Activated naive CD4-positive, alpha-beta T cell (primary cell): ENCODE measurements at places on chromosomes 5 and 9.

GRCh38 chr5:56668996-56669395, 146.4 kb upstream of the MAP3K1 start:
- no peak for DNase-seq

GRCh38 chr5:68110894-68111293, 104.7 kb upstream of the PIK3R1 start:
- DNase-seq: no peak

GRCh38 chr5:179227580-179228311, 117.5 kb downstream of the ADAMTS2 start:
- no peak for DNase-seq

DNA sequence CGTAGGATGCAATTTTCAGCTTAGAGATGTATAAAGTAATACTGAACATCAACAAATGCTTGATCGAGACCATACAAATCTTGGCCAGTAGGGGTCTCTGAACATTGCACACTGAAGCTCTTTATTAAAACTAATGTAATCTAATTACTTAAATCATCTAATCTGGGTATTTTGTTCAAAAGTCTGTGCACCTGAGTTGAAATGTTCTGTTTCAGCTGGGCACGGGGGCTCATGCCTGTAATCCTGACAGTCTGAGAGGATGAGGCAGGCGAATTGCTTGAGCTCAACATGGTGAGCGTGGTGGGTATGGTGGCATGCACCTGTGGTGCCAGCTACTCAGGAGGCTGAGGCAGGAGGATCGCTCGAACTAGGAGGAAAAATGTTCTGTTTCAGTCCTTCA, 41.0 kb downstream of the ESM1 start:
- DNase-seq: peak; percentile 2

DNA sequence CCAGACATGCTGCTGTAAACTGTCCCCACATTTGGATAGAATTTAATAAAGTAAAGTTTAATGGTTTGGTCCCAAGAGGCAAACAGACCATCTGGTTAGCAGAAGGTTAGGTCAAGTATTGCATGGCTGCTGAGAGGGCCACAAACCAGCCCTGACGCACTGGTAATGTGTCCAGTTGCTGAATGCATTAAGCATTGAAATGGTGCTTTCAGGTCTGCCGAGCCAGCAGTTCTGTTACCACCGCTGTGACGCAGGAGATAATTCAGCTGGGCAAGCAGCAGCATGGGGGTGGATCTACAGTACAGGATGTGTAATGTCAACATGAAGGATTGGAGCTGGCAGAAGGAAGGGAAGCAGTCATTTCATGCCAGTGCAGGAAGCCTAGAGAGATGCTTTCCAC, 16.0 kb downstream of the ZNF462 start:
- no peak for DNase-seq

DNA sequence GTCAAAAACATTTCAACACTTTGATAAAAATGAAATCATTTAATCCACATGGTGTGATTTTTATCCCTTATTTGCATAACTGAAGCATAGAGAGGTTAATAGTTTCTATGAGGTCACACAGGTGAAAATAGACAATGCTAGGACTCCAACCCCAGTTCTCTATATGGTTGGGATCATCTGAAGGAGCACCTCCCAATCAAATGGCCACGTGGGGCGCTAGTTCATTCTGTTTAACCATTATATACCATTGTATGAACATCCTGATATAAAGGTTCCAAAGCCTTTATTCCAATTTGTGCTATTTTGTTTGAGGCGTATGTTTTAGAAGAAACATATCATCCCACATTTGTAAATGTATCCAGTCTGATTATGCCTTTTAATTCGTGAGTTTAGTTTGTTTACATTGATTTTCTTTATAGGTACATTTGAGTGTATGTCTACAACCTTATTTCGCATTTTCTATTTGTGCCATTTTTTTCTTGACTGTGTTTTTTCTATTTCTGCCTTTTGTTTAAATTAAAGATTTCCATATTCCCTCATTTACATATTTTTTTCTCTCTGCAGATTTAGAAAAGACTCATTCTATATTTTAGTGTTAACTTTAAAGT, 1092.0 kb downstream of the MAT2B start:
- DNase-seq: no peak

DNA sequence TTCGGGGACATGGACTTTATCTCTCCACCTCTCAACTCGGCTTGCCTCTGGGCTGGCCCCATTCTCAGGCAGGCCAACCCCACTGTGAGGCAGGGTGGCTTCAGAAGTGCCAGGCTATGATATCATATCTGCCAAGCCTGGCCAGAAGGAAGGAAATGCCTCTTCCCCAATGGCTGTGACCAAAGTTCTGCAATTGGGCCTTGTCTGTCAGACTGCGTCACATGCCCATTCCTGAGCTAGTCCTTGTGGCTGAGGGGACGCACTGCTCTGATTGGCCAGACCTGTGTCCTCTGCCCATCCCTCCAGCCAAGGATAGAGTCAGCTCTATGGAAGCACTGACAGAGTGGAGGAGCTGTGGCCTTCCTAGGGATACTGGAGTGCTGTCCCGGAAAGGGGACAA, 11.9 kb downstream of the SMIM23 start:
- DNase-seq: no peak

GRCh38 chr9:126709241-126709640, 95.5 kb downstream of the LMX1B start:
- DNase-seq: no peak

- no peak for DNase-seq
Measured at GRCh38 chr9:89354471-89354870, 36.2 kb downstream of the SECISBP2 start.

DNA sequence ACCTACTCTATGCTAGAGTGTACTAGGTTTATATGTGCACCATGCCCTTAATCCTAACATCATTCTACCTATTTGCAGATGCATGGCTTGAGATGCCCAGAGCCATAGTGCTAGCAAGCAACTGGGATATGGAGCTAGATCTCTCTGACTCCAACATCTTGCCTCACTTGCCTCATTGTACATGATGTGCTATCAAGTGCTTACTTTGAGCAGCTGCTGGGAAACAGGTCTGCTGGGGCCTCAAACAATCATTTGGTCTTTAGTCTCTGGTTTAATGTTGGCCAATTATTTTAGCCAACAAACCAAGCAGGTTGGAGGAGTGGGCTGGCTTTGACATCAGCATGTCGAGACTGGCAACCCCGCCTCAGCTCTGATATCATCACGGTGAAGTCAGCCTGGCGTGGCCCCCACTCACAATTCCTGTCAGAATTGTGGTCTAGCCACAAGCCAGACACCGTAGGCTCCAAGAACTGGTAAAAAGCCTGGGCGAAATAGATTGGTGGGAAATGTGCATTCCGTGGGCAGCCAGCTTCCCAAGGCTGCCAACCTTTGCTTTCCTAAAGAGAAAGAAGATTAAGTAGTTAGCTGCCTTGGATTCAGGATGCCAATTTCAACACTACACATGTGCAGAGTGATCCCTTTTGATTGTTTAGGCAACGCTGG, 21.1 kb upstream of the GAS1 start:
- no peak for DNase-seq

- no peak for DNase-seq
Measured at GRCh38 chr9:89807101-89807395, 202.2 kb downstream of the GADD45G start.

- DNase-seq: no peak
Measured at GRCh38 chr5:158388021-158388420, 529.1 kb upstream of the CLINT1 start.

- DNase-seq: no peak
Measured at GRCh38 chr9:89171231-89171630, 7.4 kb downstream of the SHC3 start.

GRCh38 chr9:120877276-120878034, 467 bp upstream of the PHF19 start:
- peak; percentile 64 for DNase-seq

- no peak for DNase-seq
Measured at GRCh38 chr9:19371942-19372341, 8.1 kb downstream of the RPS6 start.

- DNase-seq: no peak
Measured at GRCh38 chr9:88757406-88758010, 222.5 kb downstream of the NXNL2 start.

DNA sequence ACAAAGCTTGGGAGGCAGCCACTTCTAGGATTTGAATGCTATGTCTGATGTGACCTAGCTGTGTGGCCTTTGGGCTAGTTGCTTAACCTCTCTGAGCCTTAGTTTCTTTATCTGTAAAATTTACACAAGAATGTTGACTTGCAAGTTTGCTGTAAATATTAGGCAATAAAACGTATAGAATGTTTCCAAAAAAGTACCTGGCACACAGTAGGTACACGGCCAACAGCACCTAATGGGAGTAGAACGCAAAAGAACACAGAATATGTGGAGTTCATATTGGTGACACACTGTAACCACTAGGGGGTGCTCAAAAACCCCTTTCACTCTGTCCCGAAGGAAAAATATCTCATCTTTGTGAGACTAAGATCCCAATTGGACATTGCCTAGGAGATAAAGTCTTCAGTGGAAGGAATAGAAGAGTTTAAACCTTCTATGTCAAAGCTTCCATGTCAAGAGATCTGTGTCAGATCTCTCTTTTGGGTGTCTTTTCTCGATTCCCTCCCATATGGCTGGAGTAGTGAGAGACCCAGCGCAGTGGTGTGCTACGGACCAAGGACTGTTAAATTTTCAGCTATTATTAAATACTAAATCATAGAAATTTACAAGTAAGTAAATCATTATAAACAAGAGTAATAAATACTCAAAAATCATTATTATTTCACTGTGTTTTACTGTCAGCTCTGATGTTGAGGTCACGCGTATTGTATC, 145.4 kb upstream of the RAD23B start:
- DNase-seq: no peak

DNA sequence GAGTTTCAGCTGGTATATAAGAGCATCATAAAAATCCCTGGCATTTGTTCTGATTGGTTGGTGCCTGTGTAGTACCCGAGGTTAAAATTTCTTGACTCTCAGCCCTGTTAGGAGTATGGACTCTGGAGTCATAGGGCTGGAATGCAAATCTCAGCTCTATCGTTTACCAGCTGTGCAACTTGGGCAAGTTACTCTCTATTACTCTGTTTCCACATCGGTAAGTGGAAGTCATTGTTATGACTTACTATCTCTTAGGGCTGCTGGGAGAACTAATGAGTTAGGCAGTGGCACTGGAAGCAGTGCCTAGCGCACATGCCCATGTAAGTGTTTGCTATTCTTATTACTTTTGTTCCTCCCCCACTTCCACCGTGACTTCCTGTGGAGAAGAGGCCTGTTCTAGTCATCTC, 141.6 kb downstream of the BOD1 start:
- no peak for DNase-seq

DNA sequence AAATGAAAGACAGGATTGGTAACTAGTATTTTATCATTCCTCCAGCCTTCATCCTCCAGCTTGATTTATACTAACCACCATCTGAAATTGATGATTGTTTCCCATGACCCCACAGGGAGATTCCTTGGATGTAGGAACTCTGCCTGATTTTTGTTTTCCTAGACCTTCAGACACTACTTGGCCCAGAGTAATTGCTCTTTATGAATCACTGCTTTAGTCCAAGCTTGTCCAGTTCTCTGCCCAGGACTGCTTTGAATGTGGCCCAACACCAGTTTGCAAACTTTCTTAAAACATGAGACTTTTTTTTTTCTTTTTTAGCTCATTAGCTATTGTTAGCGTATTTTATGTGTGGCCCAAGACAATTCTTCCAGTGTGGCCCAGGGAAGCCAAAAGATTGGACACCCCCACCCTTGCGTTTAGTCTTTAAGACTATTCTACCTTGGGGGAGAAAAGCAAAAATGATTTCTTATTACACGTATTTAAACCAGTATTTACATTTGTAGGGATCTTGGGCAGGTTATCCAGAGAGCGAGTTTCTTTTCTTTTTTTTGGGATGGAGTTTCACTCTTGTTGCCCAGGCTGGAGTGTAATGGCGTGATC, 18.4 kb downstream of the BASP1 start:
- no peak for DNase-seq

DNA sequence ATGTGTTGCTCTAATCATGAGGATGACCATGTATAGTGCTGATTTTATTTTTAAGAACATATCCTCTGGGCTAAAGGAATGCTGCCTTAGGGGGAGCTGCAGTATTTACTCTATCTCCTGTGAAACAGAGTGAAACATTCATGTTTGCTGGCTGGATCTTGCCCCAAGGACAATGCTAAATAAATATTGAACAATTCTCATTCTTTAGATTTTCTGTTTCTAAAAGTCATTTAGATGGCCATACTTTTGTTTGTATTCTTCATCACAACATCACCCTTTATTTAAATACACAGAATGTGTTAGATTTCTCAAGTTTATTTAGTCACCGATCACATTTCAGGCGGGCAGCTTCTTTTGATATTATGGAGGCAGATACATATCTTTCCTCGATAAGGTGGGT, 103.3 kb downstream of the ARHGEF28 start:
- no peak for DNase-seq

GRCh38 chr5:42636425-42636824, 120.2 kb upstream of the CCDC152 start:
- no peak for DNase-seq

GRCh38 chr9:111873901-111874300, 22.7 kb upstream of the UGCG start:
- no peak for DNase-seq

GRCh38 chr5:77518304-77518703, 26.2 kb upstream of the WDR41 start:
- no peak for DNase-seq

DNA sequence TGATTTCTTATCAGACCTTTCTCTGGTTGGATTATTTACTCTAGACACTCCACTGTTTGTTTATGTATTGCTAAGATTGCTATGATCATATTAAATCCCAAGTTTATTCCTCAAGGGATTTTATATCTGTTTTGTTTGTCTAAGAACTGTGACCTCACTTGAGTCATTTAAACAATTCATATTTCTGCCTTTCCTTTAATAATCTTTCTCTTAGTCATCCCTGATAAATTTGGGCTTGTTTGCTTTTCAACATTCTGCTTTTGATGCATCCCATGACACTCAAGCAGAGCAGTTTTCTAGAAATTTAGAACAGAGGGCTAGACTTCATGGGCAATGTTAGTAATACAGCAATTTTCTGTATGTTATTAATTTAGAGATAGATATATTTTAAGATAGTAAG, 231.6 kb upstream of the TNC start:
- DNase-seq: no peak

- no peak for DNase-seq
Measured at GRCh38 chr9:75071530-75072122, 16.3 kb downstream of the NMRK1 start.

DNA sequence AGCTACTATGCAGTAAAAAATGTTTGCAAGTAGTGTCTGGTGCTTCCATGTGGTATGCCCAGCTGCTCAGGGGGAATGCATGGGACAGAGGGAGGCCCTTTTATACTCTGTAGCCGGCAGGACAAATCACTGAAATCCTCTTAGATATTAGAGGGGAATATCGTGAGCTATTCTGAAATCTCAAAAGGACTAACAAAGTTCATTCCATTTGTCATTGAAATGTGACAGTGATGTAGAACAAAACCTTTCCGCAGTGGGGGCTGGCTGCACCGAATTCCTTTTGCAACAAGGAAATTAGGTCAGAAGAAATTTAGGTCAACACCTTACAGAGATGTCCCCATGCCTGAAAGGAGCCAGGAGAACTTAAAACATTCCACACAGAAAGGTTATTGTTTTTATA, 72.4 kb upstream of the MEF2C start:
- DNase-seq: no peak

GRCh38 chr5:122263352-122264030, 48.5 kb upstream of the SNCAIP start:
- no peak for DNase-seq

- DNase-seq: no peak
Measured at GRCh38 chr5:170631466-170632195, 127.8 kb downstream of the KCNIP1 start.
